ENCODE measurements at places on chromosomes 1 and 21. TPM values are rescaled to one million over a fixed set of nuclear protein-coding genes. Genes with fewer than 3 reads are reported as not detected.

SLAMF9 gene
- under 0.01 TPM for total RNA-seq

FGR gene
- 10.8 TPM for total RNA-seq

NRIP1 gene
- 121 TPM for total RNA-seq

DNA sequence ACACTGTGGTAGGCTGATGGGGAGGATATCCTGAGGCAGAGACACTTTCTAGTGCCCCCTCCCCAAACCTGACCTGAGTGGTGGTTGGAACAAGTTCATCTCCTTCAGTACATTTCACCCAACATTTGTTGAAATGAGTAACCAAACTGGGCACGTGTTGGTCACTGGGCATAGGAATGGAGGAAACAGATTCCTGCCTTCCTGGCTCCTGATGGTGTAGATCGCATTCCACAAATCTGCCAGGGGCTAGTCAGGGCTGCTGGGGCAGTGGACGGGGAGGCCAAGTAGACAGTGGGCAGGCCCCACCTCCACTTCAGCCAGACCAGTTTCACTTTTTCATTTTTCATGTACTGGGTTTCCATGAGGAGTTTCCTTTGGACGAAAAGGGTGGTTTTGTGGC, 16.5 kb upstream of the ALX3 start:
- DNase-seq = no peak

- no peak for DNase-seq
Measured at GRCh38 chr1:69121723-69122122, 446.0 kb upstream of the LRRC7 start.

ARHGEF2 gene
- 291 TPM for total RNA-seq

- no peak for DNase-seq
Measured at GRCh38 chr21:38488640-38489270, 9.5 kb downstream of the ERG start.

- DNase-seq = no peak
Measured at GRCh38 chr21:36677443-36677842, 21.5 kb upstream of the SIM2 start.

DRAM2 gene
- total RNA-seq = 36.6 TPM

CNR2 gene
- 1.3 TPM for total RNA-seq

KDF1 gene
- total RNA-seq = under 0.01 TPM

LIN28A gene
- under 0.01 TPM for total RNA-seq

DNA sequence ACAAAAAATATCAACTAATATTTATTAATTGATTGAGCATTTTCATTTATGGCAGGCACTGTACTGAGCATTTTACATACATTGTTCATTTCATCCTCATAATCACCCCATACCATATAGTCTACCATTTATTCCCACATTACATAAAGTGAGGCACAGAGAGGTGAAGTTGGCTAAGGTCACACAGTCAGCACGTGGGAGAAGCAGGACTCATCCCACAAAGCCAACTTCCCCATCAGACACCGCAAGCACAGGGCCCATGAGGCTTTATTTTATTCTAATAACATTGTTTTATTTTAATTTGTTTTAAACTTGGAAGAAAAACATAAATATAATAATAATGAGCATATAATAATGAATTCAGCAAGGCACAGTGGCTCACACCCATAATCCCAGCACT, 43.1 kb upstream of the CAPZB start:
- DNase-seq = no peak

TDRD5 gene
- total RNA-seq = under 0.01 TPM

GRCh38 chr1:78839704-78840277, 166.7 kb downstream of the ADGRL4 start:
- peak; percentile 64 for DNase-seq

INAVA gene
- under 0.01 TPM for total RNA-seq
